ENCODE measurements at places on chromosomes 11 and 22.

DNA sequence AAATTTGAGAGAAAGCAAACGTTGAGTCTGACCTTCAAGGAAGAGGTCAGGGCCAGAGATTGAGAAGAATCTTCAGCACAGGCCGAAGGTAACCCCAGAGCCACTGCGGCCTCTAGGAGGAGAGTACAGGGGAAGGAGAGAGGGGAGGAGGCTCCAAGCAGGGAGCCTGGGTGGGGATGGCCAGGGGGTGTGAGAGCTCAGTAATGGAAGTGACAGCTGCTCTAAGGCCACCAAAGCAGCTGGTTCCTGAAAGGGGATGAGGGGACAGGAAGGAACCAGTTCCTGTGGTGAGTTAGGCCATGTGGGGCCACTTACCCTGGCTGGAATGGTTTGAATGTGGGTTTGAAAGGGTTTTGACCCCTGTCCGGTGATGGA lies 46.1 kb downstream of the PISD start:
- no peak for DNase-seq

DNA sequence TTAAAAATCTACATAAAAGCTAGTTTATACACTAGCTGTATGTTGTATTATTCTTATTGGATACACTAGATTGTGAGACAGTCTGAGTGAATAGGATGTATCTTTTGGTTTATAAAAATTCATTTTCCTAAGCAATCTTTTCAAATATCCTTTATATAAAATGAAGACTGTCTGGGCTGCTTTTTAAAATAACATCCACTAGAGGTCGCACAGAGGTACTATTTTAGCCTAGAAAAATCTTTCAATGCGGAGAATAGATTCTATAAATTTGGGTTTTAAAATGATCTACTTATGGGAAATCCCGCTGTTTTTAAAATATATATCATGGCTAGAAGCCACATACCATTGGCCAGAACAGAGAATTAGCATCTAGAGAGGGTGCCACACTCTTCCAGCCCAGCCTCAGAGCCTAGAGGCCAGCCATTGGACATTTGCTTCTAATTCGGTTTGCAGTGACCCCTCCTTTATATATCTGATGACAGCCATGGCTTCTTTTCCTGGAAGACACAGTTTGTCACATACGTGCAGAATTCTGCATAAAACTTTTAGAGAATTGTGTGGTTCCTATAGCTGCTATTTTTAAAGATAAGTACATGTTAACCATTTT lies 7.3 kb downstream of the C11orf97 start:
- no peak for DNase-seq

- no peak for DNase-seq
Measured at GRCh38 chr11:134562941-134563471, 151.0 kb upstream of the B3GAT1 start.

- no peak for DNase-seq
Measured at GRCh38 chr11:1197431-1197885, 25.4 kb upstream of the MUC5B start.

DNA sequence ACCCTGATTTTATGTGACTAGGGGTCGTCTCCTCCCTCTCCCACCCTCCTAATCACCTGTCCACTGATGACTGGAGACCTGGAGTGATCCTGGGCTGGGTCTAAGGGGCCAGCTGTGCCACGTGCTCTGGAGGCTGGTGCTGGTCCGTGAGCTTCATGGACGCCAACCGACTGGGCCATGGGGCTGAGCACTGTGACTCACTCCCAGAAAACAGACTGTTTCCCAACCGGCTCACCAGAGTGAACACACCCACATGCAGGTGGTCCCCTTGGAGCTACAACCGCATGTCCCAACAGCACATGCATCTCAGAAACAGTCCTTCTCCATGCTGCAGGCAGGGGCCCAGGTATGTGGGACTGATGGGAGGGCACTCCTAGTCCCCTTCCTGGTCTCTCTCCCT lies 14.0 kb upstream of the LMO1 start:
- DNase-seq = no peak

DNA sequence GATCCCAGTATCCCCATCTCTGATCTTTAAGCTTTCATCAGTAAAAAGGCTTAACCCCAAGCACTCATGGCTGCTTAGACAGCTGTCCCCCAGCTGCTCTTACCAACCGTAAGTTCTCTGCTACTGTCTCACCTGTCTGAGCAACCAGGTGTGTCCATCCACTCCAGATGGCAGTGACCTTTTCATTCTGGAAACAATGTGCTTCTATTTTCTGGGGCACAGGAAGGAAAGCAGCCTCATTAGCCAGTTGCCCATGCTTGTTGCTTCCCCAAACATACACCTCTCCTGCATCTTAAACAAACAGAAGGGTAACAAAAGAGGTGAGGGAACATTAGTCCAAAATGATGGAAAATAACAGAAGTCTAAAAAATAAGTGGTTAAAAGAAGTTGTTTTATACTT lies 24.4 kb downstream of the SERGEF start:
- DNase-seq = no peak

DNA sequence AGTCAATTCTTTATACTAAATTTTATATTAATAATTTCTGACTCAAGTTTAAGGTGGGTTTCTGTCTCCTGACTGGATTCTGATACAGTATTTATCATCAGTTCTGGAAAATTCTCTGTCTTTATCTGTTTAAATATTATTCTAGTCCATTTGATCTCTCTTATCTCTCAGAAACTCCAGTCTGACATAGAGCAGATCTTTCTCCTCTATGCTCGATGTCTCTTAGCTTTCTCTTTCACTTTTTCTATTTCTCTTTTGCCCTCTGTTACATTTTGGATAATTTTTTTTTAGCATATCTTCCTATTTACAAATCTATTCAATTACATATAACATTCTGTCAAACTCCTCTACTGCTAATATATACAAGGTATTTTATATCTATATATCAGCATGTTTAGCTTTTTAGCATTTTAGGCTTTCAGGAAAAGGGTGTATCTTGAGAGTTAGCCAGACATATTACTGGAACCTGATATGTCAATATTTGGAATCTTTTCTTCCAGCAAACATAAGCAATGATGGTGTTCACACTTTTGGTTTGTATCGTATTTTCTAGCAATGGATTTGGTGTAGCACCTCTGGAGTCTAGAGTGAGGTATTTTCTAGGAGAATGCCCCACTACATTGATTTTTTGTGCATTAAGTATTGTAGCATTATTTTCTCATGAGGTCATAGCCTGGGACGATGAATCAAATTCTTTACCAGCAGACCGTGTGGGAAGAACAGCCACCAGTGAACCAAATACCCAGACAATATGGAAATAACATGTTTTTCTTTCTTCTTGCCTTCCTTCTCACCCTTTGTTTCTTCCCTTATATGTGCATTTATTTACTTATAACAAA lies 4.1 kb upstream of the NNMT start:
- no peak for DNase-seq

DNA sequence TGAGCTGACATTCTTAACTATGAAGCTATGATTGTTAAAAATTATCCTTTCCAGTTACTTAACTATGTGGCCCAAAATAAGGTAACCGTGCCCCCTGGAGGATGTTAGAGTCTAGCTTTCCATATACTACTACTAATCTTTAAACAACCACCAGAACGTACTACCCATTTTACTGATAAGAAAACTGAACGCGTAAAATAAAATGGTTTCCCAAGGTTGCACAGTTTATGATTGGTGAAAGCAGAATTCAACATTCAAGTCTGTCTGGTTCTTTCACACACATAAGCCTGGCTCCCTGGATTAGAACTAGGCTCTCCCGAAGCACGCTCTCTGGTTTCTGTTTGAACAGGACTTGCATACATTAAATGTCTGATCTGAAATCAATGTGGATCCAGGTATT lies 437.8 kb upstream of the CCDC90B start:
- DNase-seq = no peak

GRCh38 chr22:48885919-48886305 lies 941.8 kb downstream of the BRD1 start:
- no peak for DNase-seq

GRCh38 chr11:9804419-9804902 lies 140.6 kb downstream of the SWAP70 start:
- DNase-seq = no peak

DNA sequence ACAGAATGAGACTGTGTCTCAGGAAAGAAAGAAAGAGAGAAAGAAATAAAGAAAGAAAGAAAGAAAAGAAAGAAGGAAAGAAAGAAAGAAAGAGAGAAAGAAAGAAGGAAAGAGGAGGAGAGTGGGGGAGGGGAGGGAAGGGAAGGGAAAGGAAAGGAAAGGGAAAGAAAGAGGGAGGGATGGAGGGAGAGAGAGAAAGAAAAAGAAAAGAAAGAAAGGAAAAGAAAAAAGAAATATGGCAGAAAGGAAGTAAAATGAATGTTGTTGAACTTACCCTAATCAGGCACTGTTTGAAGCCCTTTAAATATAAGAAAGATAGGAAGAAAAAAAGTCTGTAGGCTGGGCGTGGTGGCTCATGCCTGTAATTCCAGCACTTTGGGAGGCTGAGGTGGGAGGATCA lies 276.1 kb downstream of the INSC start:
- no peak for DNase-seq

DNA sequence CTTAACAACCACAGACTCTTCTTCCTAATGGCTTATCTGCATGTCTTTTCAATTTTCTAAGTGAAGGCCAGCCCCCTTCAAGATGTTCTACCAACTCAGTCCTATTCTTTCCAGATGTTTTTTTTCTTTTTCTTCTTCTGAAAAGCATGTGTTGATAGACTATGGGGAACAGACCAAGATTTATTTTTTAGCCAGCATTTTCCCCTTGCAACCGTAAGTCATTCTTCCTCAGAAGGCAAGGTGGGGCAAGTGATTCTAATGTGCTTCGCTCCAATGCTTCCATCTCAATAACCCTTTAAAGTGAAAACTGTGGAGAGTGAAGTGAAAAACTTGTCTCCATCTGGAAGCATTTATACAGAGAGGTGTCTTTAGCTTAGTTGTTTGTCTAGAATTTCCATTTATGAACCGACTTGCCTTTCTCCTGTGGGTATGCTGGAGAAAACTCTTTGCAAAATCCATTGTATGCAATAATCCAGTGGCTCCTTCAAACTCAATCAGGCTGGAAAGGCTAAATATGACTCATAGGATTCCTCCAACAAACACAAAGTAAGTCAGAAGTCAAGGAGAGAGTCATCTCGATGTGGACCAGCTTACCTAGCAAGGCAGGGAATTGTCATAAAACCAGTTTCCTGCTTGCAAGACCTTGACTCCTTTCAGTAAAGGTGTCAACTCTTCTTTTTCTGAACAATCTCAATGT lies 83.7 kb downstream of the MAML2 start:
- DNase-seq = no peak

GRCh38 chr11:86202013-86202336 lies 42.6 kb upstream of the EED start:
- DNase-seq = no peak

GRCh38 chr11:95152876-95153856 lies 63.5 kb downstream of the ENDOD1 start:
- DNase-seq = no peak

- DNase-seq = no peak
Measured at GRCh38 chr11:132453406-132453805, 1078.9 kb downstream of the OPCML start.

DNA sequence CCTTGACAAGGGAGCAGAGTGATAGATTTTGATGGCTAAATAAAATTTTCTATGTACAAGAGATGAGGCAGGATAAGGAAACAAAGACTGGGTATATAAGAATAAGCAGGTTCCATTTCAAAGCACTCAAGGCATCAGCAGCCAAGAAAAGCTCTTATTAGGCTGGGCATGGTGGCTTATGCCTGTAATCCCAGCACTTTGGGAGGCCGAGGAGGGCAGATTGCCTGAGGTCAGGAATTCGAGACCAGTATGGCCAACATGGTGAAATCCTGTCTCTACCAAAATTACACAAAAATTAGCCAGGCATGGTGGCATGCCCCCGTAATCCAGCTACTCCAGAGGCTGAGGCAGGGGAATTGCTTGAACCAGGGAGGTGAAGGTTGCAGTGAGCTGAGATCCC lies 563.4 kb upstream of the CCDC179 start:
- DNase-seq = no peak

- DNase-seq = no peak
Measured at GRCh38 chr11:9228091-9228490, 37.1 kb downstream of the DENND5A start.
